ENCODE measurements at places on chromosomes 5 and 9.

DNA sequence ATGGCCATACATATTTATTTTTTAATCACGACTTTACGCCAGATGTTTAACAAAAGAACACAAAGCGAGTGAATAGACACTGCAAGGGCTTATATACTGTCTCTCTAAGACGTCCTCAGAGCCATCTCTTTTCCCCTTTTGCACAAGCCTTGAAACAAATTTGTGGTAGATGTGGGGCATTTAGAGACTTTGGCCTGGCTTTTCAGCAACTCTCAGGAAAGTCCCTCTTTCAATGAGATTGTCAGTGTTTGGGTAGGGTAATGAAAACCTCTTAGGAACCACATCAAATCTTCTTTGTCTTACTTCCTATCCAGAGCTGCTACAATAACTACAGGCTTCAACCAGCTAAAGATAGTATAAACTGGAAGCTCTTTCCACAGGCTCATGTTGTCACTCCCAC lies 380.0 kb downstream of the ANXA1 start:
- DNase-seq, result no peak

DNA sequence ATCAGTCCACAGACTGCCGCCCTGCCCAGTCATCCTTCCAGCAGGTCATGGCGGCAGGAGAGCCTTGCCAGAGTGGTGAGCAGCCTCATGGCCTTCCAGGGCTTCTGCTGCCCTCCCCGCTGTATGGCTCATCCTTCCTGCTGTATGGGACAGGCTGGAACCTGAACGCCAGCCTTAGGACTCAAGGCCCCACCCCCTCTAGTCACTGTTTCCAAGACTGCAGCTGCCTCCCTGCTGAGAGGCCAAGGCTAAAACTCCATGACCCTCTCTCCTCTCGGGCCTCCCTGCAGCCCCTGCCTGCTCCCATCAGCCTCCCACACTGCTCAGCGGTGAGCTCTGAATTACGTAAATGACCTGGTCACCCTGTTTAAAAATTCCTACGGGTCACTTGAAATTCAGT lies 227.5 kb downstream of the AGTPBP1 start:
- no peak for DNase-seq

GRCh38 chr5:158951436-158952247 lies 148.1 kb downstream of the EBF1 start:
- DNase-seq, result no peak

- DNase-seq, result no peak
These were observed 87.0 kb downstream of the SMIM23 start for GRCh38 chr5:171872666-171873065.

DNA sequence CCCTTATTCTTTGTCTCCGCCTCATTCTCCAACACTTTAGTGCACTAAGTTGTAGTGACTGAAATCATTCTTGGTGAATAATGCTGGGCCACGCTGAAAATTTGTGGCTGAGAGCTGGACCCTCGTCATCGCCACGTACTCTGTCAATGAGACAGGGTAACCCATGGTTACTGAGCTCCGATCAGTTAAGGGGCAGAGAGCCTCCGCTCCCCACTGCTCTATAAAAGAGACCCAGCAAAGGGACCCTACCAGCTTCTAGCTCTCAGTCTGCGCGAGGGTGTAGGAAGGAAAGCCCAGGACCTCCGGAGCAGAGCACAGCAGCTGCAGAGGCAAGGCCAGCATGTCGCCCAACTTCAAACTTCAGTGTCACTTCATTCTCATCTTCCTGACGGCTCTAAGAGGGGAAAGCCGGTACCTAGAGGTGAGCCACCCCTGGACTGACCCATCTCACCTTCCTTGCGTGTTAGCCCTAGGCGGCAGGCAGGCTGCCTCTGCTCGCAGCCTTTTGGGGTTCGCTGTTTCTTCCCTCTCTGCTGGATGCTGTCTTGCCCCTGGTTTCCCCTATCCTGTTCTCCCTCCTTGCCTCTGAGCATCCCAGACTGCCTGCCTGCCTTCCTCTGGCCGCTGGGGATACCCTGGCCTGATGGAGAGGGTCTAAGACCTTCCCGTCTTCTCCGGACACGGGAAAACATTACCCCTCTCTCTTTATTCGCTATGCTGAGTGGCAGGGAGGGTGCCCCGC lies at the start of gene CRHBP:
Gene CRHBP, plus strand, starts transcription at position 251 of the 742 bp plus-strand sequence. Its CDS starts 90 bp downstream, at position 341.
- DNase-seq, result no peak

- no peak for DNase-seq
These were observed 233.4 kb downstream of the RAB3C start for GRCh38 chr5:58816181-58816731.

DNA sequence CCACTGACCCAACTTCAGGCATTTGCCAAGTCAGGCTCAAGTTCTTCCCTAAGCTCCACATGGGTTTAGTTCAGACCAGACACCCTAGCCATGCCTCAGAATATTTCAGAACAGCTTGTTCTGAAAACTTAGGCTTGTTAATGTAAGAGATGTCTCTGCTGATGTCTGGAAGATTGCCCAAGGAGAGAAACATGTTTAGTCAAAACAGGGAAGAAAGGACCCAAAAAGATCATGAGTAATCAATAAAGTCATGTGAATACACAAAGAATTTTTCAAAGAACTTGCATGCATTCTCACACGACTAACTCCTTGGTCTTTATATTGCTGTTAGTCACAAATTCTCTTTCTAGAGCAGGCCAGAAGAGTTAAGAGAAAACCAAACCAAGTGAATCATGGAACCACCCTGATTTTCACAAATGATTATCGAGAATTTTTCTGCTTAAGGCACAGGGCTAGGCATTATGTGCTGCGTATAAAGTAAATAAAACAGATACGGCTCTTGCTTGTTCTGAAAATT lies 158.1 kb upstream of the HMHB1 start:
- no peak for DNase-seq

DNA sequence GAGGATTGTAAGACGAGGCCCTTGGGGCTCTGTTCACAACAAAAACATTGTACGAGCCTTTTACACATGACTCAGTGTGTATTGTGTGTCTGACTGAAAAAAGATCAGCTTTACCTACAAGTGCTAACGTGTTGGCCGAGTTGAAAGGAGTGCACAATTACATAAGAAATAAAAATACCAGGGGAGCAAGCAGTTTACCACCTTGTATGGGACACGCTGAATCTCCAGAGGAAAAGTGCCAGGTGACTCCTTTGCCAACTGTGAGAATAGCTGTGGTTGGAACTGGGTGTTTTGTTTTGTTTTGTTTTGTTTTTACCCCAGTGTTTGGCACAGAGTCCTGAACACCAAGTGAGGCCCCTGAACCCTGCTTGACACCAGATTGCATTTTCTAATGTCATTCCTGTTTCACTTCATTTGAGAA lies 32.8 kb upstream of the ZSWIM6 start:
- no peak for DNase-seq

GRCh38 chr5:96703384-96703920 lies 41.3 kb downstream of the CAST start:
- DNase-seq, result peak; percentile 89

DNA sequence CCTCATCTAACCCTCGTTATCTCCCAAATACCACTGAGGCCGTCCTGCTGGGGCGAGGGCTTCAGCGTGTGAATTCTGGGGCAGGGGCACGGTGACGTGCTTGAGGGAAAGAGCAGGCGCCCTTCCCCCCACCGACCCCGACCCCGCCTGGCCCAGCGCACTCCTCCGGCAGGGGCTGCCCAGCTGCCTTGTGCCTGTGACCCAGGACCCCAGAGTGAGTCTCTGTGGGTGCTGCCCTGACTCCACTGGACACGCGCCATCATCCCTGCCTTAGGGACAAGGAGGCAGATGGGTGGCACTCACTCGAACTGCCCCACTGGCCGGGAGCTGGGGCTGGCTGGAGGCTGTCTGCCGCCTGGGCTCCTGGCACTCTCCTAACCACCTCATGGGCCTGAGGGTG lies 136.2 kb upstream of the LPCAT1 start:
- DNase-seq, result no peak
